ENCODE measurements at places on chromosomes 12 and 14.
A peak's percentile ranks its signal among the peaks of the same experiment; 100 is the strongest.

DNA sequence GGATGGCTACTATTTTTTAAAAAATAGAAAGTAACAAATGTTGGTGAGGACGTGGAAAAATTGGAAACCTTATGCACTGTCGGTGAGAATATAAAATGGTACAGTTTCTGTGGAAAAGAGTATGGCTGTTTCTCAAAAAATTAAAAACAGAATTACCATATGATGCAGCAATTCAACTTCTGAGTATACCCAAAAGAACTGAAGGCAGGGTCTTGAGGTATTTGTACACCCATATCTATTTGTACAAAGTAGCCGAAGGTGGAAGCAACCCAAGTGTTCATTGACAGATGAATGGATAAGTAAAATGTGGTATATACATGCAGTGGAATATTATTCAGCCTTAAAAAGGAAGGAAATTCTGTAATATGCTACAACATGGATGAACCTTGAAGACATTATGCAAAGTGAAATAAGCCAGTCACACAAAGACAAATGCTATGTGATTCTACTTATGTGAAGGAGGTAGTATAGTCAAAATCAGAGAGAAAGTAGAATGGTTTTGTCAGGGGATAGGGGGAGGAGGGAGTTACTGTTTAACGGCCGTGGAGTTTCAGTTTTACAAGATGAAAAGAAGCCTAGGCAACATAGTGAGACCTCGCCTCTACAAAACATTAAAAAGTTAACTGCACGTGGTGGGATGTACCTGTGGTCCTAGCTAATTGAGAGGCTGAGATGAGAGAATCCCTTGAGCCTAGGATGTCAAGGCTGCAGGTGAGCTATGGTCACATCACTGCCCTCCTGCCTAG lies 38.4 kb upstream of the CCT2 start:
- DNase-seq, result no peak

DNA sequence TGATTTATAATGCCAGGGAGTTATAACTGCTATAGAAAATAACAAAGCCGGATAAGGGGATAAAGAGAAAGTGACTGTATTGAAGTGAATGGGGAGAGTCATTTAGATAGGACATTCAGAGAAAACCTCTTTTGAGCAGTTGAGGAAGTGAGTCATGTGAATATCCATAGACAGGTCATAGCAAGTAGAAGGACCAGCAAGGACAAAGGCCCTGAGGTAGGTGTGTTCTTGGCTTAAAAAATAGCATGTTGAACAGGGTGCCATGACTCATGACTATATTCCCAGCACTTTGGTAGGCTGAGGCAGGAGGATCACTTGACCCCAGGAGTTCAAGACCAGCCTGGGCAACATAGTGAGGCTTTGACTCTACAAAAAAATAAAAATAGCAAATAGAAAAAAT lies 51.5 kb upstream of the RAP1B start:
- DNase-seq, result no peak

DNA sequence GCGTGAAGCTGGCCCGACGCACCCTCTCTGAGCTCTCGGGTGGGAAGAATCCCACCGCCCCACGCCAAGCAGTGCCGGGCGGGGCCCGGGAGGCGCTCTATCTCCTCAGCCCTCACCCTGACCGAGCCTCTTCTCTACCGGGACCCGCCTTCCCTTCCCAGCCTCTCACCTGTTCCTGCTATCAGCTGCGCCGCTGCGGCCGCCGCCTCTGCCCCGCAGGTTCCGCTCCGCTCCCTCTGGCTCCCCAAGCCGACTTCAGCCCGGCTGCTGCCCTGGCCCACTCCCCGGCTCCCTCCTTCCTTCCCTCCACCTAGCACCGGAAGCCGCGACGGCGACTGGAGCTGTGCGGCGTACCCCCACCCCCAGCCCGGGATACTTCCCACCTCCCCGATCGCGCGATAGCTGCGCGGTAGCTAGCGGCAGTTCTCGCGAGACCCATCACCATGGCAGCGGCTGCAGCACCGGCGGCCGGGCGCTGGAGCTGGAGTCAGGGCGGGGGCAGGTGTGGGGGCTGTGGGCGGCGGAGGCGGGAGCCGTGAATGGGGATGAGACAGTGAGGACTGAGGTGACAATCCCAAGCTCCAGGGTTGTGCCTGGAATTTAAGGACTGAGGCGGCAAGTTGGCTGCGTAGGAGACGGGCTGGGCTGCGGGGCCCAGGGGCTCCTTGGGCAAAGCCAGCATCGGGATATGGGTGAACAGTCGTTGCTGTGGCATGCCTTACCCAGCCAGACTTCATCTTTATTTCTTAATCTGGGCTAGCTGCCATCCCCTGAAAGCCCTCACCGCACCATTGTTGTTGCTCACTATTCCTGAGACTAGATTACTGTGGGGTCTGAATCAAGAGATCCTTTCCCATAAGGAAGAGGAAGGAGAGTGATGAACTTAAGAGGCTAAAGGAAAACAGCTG lies at the start of gene ARF3:
Gene ARF3 (minus strand): TSS at position 347 of the 908 bp plus-strand sequence. CDS start 16,392 bp downstream, outside the sequence.
- peak; percentile 92 for DNase-seq

DNA sequence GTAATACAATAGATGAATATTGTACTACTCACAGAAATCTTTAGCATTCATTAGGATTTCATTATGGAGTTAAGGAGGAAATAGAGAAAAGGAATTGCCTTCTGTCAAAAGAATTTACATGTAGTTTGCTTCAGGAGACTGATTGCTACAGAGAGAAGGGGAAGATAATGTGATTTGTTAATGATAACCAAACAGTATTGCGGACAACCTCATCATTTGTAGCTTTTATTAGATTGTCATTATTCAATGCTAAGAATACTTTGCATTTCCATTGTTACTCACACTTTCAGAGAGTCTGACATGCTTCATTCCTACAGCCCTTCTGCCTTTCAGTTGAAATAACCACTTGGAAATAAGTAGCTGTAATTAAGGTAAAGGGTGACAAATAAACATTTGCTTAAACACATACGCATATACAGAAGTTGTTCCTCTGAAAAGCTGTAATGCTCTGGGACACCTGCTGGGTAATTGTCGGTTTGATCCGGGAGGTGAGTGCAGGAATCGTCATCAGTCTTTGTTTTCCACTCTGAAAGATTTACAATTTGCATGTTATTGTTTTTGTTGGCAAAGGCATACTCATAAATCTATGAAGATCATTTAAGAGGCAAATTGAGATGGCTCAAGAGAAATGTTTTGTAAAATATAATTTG lies 600.2 kb downstream of the TRHDE start:
- DNase-seq, result no peak

DNA sequence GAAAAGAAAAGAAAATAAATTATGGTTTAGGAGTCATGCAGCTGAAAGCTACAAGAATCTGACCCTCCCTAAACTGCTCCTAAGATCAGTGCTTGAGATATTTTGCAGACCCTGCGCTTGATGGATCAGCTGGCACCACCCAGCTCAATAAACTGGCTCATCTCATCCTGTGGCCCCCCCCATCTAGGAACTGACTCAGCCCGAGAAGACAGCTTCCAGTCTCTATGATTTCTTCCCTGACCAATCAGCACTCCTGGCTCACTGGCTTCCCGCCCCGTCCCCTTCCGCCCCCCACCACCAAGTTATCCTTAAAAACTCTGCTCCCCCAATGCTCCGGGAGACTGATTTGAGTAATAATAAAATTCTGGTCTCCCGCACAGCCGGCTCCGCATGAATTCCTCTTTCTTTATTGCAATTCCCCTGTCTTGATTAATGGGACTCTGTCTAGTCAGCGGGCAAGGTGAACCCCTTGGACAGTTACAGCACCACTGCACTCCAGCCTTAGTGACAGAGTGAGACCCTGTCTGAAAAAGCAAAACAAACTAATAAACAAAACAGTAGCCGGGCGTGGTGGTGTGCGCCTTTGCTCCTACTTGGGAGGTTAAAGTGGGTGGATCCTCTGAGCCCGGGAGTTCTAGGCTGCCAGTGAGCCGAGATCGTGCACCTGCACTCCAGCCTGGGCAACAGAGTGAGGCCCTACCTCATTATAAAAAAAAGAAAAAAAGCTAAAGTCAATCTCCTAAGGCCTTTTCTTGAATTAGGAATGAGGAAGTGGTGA lies 24.5 kb upstream of the SPTLC2 start:
- no peak for DNase-seq

DNA sequence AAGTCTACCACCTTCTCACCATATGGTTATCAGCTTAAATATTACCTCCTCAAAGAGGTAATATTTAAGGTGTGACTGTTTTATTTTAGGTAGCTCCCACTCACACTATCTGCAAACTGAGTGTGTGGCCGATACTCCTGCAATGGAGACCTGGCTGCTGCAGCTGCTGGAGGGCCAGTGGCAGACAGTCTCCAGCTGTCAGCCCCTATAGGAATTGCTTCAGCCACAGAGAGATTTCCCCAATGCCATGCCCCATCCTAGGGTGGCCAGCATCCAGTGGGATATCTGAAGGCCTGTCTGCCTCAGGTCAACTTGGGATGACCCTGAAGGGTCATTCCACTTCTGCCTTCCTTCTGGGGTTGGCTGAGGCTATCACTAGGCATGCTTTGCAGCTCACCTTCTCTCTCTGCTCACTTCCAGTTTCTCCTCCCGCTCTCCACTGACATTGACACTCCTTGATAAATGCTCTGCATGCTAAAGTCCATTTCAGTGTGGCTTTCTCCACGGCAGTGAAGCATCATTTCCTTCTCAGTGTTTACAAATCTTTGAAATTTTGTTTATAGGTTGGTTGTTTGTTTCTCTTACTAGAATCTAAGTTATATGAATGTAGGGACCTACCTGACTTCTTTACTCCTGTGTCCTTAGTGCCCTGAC lies 90.2 kb upstream of the USP44 start:
- DNase-seq, result no peak

DNA sequence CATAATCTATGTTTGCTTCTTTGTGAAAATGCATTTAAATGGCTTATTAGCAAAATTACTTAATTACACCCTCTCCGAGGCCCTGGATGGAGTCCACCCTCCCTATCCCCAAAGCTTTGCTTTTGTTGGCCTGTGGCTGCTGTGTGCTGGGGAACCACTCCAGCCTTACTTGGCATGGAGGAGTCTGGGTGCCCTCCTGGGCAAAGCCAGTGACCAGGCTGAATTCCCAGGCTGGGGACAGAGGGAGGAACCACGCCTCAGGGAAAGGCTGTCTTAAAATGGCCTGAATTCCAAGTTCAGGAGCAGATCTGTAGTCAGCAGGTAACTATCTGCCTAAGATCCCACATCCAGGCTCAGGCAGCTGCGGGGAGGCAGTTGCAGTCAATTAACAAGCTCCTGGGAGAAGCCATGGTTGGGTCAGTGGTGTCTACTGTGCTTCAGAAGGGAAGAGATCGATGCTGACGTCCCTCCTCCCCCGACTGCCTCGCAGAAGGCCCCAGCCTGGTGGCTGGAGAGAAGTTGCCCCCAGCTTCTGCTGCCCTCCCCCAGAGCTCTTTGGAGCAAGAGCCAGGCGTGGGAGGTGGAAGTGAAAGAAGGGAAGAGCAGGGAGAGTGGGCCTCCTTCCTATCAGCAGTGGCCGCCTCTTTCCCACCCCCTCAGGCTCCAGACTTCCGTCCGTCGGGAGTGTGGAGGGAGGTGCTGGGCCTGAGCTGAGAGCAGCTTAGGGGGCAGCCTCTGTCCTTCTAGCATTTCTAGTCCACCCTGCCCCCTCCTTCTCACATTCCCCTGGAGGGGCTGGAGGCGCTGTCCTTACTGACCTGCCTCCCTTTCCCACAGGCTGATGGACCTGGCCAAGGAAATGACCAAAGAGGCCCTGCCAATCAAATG lies 11.3 kb downstream of the VASH1 start:
- DNase-seq, result no peak

GRCh38 chr12:107368586-107368985 lies 275.2 kb upstream of the CRY1 start:
- no peak for DNase-seq

- no peak for DNase-seq
Measured at GRCh38 chr12:13592063-13592942, 389.1 kb downstream of the GRIN2B start.

- peak; percentile 79 for DNase-seq
Measured at GRCh38 chr12:122123051-122123760, 44.6 kb downstream of the MLXIP start.
